ENCODE measurements at places on chromosomes 7 and 10.

DNA sequence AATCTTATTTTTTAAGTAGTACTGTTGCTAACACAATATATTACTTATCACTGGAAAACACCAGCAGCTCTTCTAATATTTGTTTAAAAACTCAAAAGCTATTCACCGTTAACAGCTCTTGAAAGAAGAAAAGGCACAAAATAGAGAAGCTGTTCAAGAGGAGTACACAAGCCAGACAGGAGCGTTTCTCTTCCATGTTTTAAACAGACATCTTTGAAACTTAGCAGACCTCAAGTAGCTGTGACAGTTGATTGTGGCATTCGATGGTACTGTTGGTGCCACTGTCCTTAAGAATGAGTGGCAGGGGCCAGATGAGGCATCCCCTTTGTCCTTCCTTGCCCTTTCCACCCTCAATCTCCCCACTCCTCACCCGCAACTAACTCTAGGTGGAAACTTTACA is 81.6 kb upstream of the PRR15 start:
- no peak for DNase-seq

DNA sequence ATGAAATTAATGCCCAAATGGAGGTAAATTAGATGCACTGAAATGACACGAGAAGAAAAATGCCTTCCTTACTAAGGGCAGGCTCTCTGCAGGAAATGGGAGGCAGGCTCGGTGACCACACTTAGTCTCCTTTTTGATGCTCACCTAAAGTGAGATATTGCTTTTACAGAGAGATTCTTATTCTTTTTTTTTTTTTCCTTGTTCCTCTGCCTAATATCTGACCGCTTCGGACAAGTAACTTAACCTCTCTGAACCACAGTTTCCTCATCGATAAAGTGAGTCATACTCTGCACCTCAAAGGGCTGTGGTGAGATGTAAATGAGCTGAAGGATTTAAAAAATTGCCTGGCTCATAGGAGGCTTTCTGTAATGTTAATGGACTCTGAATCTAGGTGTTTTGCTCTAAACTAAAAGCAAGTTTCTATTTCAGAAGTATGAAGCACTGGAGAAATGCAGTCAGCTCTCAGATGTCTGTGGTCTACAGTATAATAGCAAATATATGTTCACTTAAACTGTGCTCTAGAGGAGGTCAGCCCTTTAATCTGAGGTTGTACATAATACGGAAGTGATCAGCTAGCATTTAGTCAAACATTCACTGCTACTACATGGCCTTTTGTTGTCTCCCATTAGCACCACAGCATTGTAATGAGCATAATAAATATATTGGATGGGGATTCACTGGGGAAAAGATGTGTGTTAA is 23.2 kb downstream of the NKX2-3 start:
- no peak for DNase-seq

- no peak for DNase-seq
Observed at GRCh38 chr7:111823826-111824225, 261.5 kb upstream of the IMMP2L start.

- no peak for DNase-seq
Observed at GRCh38 chr10:10475812-10476211, 541.9 kb upstream of the CELF2 start.

GRCh38 chr10:132498562-132499366 is 38.8 kb upstream of the INPP5A start:
- DNase-seq, result no peak

GRCh38 chr10:94358480-94358879 is 4.3 kb downstream of the NOC3L start:
- DNase-seq, result peak; percentile 49

GRCh38 chr7:104548861-104549260 is 220.5 kb downstream of the LHFPL3 start:
- DNase-seq, result no peak

DNA sequence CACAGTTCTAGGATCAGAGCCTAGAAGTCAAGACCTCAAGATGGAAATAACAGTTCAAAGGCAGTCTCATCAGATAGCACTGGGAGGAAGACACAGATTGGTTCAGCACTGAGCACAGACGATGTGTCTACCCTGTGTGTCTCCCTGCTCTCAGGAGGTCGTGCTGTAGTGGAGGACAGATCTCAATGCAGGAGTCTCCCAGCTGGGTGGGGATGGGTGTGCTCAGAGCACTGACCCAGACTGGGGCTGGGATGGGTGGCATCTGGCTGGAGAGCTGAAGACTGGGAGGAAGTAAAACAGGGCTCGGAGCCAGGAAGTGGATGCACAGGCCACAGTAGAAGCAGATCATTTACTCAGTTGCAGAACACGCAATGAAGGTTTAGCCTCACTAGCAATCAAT is 69.5 kb upstream of the GDF10 start:
- DNase-seq, result no peak

DNA sequence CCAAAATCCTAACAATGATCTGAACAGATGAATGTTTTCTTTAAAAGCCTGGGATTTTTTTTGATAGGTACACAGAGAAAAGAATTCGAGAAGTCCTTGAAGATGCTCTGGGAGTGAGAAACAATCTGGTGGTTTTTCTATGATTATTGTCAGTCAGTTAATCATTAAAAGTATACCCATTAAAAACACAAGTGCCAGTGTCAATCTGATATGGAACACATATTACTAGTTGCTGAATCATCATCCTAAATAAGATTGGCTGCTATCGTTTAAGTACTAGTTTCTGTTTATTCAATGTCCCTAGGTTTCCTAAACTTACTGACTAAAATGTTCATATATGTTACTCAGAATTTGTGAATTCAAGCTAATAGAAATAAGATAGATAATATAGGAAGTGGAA is 16.1 kb downstream of the COL28A1 start:
- no peak for DNase-seq

GRCh38 chr7:22723637-22724036 is 3.4 kb upstream of the IL6 start:
- DNase-seq, result no peak

GRCh38 chr10:91800756-91801155 is 2.5 kb downstream of the TNKS2 start:
- no peak for DNase-seq

DNA sequence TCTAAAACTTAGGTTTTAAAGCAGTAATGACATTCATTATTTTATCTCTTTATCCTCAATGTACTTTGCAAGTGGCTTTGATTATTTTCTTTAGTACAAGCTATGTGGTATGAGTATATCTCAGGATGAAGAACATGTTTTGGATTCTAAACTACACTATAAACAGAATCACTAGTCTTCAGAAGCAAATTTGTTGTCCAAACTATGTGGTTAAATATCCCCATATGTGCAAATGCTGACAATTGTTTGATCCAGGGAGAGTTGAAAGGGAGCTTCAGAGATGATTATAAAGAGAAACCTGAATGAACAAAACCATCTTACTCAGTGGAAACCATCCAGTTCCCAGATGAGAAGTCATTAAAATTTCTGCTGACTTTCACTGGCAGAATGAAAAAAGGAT is 179.3 kb downstream of the MDFIC start:
- DNase-seq, result no peak

- no peak for DNase-seq
Observed at GRCh38 chr7:73774923-73775322, 4.9 kb upstream of the CLDN3 start.

DNA sequence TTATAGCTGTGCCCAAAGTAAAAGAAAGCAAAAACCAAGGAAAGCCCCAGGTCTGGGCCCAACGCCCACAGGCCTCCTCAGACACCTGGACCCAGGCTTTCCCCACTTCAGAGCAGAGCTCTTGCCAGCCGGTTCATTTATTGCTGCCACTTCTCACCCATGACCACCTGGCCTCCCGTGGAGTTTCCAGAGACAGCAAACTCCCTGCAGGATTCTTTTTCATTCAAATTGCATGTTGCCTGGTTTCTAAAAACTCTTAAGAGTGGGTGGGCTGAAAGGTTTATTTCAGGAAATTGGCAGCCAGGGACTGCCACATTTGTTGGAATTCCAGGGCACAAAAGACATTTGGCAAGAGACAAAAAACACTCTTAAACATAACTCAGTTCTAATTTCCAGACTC is 4.7 kb downstream of the VOPP1 start:
- no peak for DNase-seq

DNA sequence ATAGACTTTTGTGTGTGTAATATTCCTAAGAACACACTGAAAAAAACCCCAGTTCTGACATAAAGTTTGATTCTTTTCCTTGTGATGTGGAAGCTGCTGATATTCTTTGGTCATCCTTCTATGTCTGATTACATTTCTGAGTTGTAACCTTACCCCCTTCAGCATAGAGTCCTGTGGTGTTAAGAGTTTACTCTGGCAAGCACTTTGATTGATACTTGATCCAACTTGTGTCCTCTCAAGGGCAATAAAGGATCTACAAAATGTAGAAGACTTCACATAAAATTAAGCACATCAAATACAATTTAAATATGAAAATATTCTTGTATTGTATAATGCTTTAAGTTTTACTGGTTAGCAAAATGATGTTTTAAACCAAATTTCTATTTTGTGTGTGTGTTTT is 221.7 kb upstream of the DKK1 start:
- DNase-seq, result peak; percentile 18

- DNase-seq, result no peak
Observed at GRCh38 chr7:137363683-137364082, 20.1 kb upstream of the PTN start.

GRCh38 chr10:89744026-89744425 is 42.6 kb downstream of the KIF20B start:
- DNase-seq, result no peak

- no peak for DNase-seq
Observed at GRCh38 chr7:87463982-87464381, 11.5 kb downstream of the ABCB4 start.

DNA sequence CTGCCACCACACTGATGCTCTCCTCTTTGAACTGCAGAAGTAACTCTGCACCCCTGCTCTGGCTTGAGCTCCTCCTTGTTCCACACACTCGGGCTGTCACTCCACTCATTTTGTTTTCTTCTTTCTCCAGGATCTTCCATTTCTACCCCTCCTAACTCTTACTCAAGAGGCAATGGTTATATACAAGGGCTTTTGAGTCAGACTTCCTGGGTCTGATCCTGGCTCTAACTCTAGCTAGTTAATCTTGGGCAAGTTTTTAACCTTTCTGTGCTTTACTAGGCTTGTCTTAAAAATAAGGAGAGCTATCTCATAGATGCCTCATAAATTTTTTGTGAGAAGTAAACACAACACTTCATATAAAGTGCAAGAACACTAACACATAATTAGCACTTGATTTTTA is 45.3 kb upstream of the GNAI1 start:
- no peak for DNase-seq

DNA sequence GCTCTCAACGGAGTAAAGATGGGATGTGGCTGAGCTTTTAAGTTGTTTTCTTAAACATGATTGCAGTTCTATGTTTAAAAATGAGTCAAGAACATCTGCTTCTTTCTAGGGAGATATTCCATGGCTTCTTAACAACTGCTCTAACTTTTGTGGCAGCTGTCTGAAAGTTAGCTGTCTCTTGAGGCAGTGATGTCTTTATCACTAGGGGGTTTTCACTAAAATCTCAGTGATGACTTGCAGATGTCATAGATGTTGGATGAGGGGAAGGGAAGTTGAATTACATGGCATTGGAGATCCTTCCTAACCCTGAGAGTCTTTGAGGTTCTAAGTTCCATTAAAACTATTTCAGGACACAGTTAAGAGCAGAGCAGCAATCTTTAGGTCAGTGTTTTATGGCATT is 43.5 kb downstream of the PRKG1 start:
- DNase-seq, result no peak

- no peak for DNase-seq
Observed at GRCh38 chr10:44569193-44570091, 184.5 kb upstream of the CXCL12 start.

DNA sequence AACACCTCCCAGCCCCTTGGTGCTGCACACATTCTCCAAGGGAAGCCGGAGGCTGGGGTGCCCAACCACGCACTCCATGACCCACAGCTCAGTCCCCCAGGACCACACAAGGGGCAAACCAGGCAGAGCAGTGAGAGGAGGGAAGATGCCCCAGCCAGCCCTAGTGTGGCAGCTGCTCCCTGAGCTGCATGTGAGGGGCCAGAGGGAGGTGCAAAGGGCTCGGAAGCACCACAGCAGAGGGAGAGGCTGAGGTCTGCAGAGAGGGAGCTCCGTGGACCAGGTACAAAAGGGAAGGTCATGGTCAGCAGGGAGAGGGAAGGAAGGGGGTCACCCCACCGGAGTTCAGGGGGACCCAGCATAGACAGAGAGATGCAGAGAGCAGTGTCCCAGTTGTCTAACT is 1.5 kb upstream of the CALML5 start:
- no peak for DNase-seq

GRCh38 chr10:70053218-70053840 is 683 bp downstream of the MACROH2A2 start:
- no peak for DNase-seq

DNA sequence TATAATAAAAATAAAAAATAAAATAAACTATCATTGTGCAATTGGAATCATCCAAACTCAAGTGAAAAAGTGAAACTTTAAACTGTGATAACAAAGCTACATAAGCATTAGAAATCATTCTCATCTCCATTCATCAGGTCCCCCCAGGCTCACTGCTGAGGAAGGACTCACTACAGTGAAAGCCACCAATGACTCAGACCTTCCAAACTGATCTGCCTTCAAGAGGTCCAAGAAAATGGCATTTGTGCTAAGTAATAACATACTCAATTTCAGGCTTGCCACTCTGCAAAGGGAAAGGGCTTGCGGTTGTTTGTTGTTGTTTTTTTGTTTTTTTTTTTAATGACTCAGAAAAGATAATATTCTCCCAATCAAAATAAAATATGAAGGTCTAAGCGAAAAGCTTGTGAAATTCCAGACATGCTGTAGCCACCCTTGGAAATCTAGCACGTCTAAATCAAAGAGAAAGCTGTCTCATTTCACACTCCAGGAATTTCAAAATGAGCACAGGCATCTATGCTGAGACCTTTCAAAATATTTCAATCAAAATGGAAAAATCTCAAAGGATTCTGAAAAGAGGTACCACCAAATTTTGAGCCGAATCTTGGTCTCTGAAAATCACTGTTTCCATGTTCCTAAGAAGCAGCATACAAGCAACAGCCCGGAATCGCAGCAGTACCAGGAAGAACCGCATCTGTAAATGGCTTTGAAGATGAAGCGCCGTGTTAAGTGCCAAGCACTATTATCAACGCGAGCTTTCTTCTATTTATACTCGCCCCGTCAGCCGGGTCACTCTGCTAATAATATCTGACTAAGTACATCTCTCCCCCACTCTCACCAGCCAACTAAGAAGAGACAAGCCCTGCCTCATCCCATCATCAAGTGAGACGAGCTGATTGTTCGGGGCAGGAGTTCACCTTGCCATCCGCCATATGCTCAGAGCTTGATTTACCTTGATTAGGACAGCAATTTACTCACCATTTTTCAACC is 13.5 kb downstream of the SFMBT2 start:
- no peak for DNase-seq

GRCh38 chr7:46059308-46060020 is 138.4 kb upstream of the IGFBP3 start:
- no peak for DNase-seq

- DNase-seq, result no peak
Observed at GRCh38 chr7:140263277-140263676, 86.5 kb upstream of the KDM7A start.

All from smooth muscle cell of the brain vasculature (primary cell).